Naive B cell (primary cell): ENCODE measurements at places on chromosomes 7 and 10. TPM values are rescaled to one million over a fixed set of nuclear protein-coding genes. Genes with fewer than 3 reads are reported as not detected.

THNSL1 gene
- polyA plus RNA-seq, result 6.2 TPM

AGMO gene
- polyA plus RNA-seq, result not detected

ACTL6B gene
- not detected for polyA plus RNA-seq

SUN3 gene
- polyA plus RNA-seq, result not detected

SP8 gene
- polyA plus RNA-seq, result not detected

ANKRD7 gene
- not detected for polyA plus RNA-seq

ASB10 gene
- polyA plus RNA-seq, result not detected

PILRA gene
- polyA plus RNA-seq, result not detected

OR6B1 gene
- polyA plus RNA-seq, result not detected
